ENCODE measurements at places on chromosomes 5 and 9. TPM values are rescaled to one million over a fixed set of nuclear protein-coding genes. Genes with fewer than 3 reads are reported as not detected.
A peak's percentile ranks its signal among the peaks of the same experiment; 100 is the strongest.

Gene MACIR
- 3.2 TPM for total RNA-seq

DNA sequence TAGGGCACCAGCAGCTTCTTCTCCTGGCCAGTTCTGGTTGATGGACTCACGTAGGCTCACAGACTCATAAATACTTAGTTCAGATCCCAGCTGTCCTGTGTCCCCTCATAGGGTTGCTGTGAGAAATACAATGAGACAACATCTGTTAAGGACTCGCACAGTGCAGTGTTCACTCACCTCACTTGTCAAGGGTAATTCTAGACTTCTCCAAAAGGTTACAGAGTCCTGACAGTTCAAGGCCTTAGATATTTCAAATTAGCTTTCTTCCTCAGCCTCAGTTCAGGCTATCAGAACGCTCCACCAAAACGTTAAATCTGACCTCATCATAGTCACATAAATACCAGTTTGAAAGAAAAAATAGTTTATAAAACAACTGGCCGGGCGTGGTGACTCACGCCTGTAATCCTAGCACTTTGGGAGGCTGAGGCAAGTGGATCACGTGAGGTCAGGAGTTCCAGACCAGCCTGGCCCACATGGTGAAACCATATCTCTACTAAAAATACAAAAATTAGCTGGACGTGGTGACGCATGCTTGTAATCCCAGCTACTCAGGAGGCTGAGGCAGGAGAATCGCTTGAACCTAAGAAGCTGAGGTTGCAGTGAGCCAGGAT, 106.3 kb downstream of the UGCG start:
- DNase-seq: no peak
- no peaks in the 10 kb centered on the region for H3K4me1 ChIP-seq
- no peaks in the 10 kb centered on the region for H3K27me3 ChIP-seq
- H3K36me3 ChIP-seq: no peaks in the 10 kb centered on the region
- H3K27ac ChIP-seq: no peak overlapping the region

- H3K36me3 ChIP-seq: no peaks in the 10 kb centered on the region
- H3K27ac ChIP-seq: no peak overlapping the region
Measured at GRCh38 chr5:121273833-121274433, 577.7 kb upstream of the FTMT start.

- DNase-seq: no peak
- no peaks in the 10 kb centered on the region for H3K36me3 ChIP-seq
- no peaks in the 10 kb centered on the region for H3K27me3 ChIP-seq
- H3K4me3 ChIP-seq: no peak overlapping the region
Measured at GRCh38 chr5:174271316-174271715, 225.8 kb downstream of the NSG2 start.

DNA sequence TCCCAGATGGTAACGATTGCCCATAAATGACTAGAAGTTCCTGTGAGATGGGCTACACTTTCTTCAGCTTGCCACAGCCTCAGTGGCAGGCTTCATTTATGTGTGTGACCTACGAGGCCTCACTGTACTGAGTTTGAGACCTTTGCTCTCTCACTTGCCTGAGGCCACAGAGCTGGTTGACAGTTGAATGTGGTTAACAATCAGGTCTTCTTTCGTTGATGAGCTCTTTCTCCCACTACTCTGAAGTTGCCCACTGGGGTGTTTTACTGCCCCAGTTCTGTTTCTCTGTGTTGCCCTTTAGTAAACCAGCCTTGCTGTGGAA, 70.5 kb downstream of the CYFIP2 start:
- H3K4me1 ChIP-seq: no peaks in the 10 kb centered on the region
- no peak overlapping the region for H3K27ac ChIP-seq
- H3K4me3 ChIP-seq: no peak overlapping the region
- no peak for DNase-seq
- H3K27me3 ChIP-seq: no peaks in the 10 kb centered on the region

Gene HMCN2
- 1.2 TPM for total RNA-seq

GRCh38 chr5:38069360-38069759, 189.0 kb upstream of the EGFLAM start:
- DNase-seq: peak; percentile 19
- no peak overlapping the region for H3K4me3 ChIP-seq
- H3K27me3 ChIP-seq: no peaks in the 10 kb centered on the region

DNA sequence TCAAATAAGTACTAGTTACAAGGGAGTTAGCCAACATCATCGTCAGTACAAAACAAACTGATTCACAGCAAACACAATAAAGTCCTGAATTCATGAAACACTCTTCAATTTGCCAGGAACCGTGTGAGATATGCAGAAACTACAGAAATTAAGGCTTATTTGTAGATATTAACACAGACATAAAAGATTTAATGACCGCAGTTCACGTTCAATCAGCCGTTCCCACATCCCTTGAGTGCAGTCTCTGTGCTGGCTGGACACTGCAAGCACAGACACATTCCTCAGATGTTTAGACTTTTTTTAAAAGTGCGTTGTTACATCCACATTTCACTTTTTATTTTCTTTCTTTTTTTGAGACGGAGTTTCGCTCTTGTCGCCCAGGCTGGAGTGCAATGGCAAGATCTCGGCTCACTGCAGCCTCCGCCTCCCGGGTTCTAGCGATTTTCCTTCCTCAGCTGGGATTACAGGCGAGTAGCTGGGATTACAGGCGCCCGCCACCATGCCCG, 566 bp upstream of the CEP78 start:
- no peak for DNase-seq
- peak overlapping the region; percentile 68 for H3K27ac ChIP-seq
- no peaks in the 10 kb centered on the region for H3K27me3 ChIP-seq
- peaks cover 6% of the 10 kb centered on the region for H3K4me1 ChIP-seq
- H3K4me3 ChIP-seq: peak overlapping the region; percentile 96

Gene MSMP
- not detected for total RNA-seq

- no peak overlapping the region for H3K27ac ChIP-seq
- H3K4me3 ChIP-seq: no peak overlapping the region
- H3K4me1 ChIP-seq: no peaks in the 10 kb centered on the region
- H3K27me3 ChIP-seq: no peaks in the 10 kb centered on the region
- H3K36me3 ChIP-seq: no peaks in the 10 kb centered on the region
Measured at GRCh38 chr5:179245031-179245430, 100.2 kb downstream of the ADAMTS2 start.

DNA sequence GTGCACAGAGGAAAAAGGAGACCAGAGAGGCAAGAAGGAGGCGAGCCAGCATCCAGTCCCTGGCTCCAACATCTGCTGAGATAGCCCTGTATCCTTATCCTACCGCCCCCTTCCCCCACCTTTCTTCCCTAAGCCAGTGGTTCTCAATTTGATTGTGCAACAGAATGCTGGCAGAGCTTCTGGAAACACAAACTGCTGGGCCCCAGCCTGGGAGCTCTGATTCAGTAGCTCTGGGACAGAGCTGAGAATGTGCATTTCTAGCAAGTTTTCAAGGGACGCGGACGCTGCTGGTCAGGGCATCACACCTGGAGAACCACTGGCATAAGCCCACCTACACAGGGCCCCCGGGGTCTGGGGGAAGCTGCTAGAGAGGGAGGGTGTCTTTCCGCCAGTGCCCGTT, 21.1 kb downstream of the AK8 start:
- H3K36me3 ChIP-seq: no peaks in the 10 kb centered on the region
- no peaks in the 10 kb centered on the region for H3K4me1 ChIP-seq
- no peak overlapping the region for H3K27ac ChIP-seq
- no peak overlapping the region for H3K4me3 ChIP-seq
- DNase-seq: no peak

Gene GRIA1
- not detected for total RNA-seq

Gene MVB12B
- total RNA-seq: 4.6 TPM

Gene STK10
- 5.8 TPM for total RNA-seq

GRCh38 chr9:130714586-130715110, 21.1 kb downstream of the EXOSC2 start:
- peaks cover 10% of the 10 kb centered on the region for H3K4me1 ChIP-seq
- no peak overlapping the region for H3K27ac ChIP-seq
- no peaks in the 10 kb centered on the region for H3K27me3 ChIP-seq
- H3K36me3 ChIP-seq: no peaks in the 10 kb centered on the region
- peak overlapping the region; percentile 86 for H3K4me3 ChIP-seq

DNA sequence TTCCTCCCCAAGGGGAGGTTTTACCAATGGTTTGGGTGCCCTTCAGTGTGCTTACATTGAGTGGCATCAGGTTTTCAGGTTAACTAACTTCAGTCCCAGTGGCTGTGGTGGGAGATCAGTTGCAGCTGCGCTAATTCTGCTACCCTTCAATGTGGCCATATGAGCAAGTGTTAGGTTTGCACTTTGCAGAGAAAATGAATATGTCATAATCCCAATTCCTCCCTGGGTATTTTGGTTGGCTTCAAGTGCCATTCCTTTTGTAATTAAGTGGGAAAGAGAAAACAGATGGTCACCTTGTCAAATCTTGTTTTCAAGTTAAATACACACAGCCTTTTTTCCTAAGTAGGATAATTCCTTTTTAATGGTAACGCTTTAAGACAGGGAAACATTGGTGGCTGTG, 236.2 kb downstream of the TLE4 start:
- H3K36me3 ChIP-seq: no peaks in the 10 kb centered on the region
- no peak for DNase-seq
- no peaks in the 10 kb centered on the region for H3K4me1 ChIP-seq
- no peaks in the 10 kb centered on the region for H3K27me3 ChIP-seq

Gene FAT2
- under 0.01 TPM for total RNA-seq

- H3K27me3 ChIP-seq: no peaks in the 10 kb centered on the region
- no peak overlapping the region for H3K4me3 ChIP-seq
- no peaks in the 10 kb centered on the region for H3K4me1 ChIP-seq
- no peak for DNase-seq
- H3K36me3 ChIP-seq: no peaks in the 10 kb centered on the region
- H3K27ac ChIP-seq: no peak overlapping the region
Measured at GRCh38 chr5:421901-422300, 21.1 kb upstream of the EXOC3 start.

- H3K4me1 ChIP-seq: no peaks in the 10 kb centered on the region
- H3K4me3 ChIP-seq: no peak overlapping the region
- DNase-seq: no peak
Measured at GRCh38 chr5:149633476-149634350, 52.4 kb downstream of the ARHGEF37 start.

- no peak overlapping the region for H3K27ac ChIP-seq
- H3K4me3 ChIP-seq: no peak overlapping the region
- no peaks in the 10 kb centered on the region for H3K36me3 ChIP-seq
- H3K4me1 ChIP-seq: no peaks in the 10 kb centered on the region
- DNase-seq: no peak
- no peaks in the 10 kb centered on the region for H3K27me3 ChIP-seq
Measured at GRCh38 chr9:38384990-38385848, 7.3 kb upstream of the ALDH1B1 start.

DNA sequence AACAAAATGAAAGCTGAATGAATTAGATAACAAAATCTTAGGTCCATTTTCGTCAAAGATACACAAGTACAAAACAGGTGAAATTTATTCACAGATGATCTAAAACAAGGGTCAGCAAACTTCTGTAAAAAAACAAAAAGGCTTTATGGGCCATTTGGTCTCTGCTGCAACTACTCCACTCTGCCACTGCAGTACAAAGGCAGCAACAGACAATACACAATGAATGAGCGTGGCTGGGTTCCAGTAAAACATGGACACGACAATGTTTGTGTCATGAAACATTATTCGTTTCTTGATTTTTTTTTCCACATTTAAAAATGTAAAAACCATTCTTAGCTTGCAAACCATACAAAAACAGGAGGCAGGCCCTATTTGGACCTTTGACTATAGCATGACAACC, 71.9 kb downstream of the ECPAS start:
- H3K27me3 ChIP-seq: no peaks in the 10 kb centered on the region
- H3K4me1 ChIP-seq: no peaks in the 10 kb centered on the region
- no peak for DNase-seq
- no peak overlapping the region for H3K4me3 ChIP-seq
- H3K27ac ChIP-seq: no peak overlapping the region

GRCh38 chr5:16854351-16854750, 81.7 kb downstream of the MYO10 start:
- no peak overlapping the region for H3K27ac ChIP-seq
- peaks cover 13% of the 10 kb centered on the region for H3K4me1 ChIP-seq
- H3K27me3 ChIP-seq: no peaks in the 10 kb centered on the region
- DNase-seq: no peak
- H3K36me3 ChIP-seq: no peaks in the 10 kb centered on the region
- H3K4me3 ChIP-seq: no peak overlapping the region

Gene OBP2B
- not detected for total RNA-seq

GRCh38 chr5:115460472-115460871, 84.1 kb downstream of the FEM1C start:
- peaks cover 37% of the 10 kb centered on the region for H3K4me1 ChIP-seq
- DNase-seq: no peak
- no peaks in the 10 kb centered on the region for H3K36me3 ChIP-seq
- H3K27me3 ChIP-seq: no peaks in the 10 kb centered on the region
- H3K27ac ChIP-seq: no peak overlapping the region
- no peak overlapping the region for H3K4me3 ChIP-seq

DNA sequence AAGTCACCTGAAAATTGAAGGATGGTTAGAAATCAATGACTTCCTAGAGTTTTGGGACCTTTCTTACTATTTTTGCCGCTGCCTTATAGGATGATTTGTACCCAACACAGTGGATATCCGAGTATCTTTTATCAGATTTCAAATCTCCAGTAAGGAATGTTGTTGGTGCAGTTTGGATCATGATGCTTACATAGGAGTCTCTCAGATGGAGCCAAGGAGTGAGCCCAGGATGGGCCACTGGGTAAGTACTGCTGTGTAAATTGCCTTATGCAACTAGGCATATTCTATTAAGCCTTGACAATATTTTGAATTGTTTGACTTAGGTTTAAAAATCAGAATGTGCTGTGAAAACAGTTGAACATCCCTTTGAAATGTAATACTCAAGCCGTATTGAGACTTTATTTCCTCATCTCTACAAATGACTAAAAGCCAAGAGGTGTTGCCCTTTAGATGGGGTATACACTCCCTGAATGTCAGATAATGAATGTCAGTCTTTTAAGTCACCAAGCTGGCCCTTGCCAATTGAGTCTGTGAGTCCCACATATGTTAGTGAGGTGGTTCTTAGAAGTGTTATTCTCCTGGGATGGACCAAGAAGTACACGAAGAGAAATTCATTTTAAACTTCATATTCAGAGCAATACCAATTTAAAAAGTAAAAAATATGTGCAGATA, 271.8 kb upstream of the CTNND2 start:
- H3K27ac ChIP-seq: no peak overlapping the region
- no peak overlapping the region for H3K4me3 ChIP-seq
- H3K4me1 ChIP-seq: no peaks in the 10 kb centered on the region
- no peaks in the 10 kb centered on the region for H3K36me3 ChIP-seq
- no peaks in the 10 kb centered on the region for H3K27me3 ChIP-seq

Gene ECSCR
- 2.5 TPM for total RNA-seq

DNA sequence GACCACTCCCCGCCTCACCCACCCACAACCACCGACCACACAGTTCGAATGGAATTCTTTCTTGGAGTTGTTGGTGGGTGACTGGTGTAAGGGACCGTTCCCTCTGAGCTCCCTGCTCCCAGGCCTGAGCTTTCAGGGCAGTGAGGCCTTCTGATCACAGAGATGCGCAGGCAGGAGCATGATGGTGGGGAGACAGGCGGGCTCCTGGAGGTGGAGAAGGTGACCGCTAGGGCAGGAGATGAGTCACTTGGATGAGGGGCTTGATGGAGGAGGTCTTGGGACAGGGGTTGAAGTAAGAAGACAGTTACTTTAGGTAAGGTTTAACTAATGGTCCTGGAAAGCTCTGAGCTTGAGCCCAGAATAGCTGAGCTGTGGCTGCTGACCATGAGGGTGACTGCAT, 88.5 kb downstream of the HSPA4 start:
- DNase-seq: no peak
- H3K27ac ChIP-seq: no peak overlapping the region
- no peaks in the 10 kb centered on the region for H3K27me3 ChIP-seq
- H3K36me3 ChIP-seq: no peaks in the 10 kb centered on the region

Data from pancreas (tissue), 10 donors.